ENCODE measurements at places on chromosomes 6 and 20. TPM values are rescaled to one million over a fixed set of nuclear protein-coding genes. Genes with fewer than 3 reads are reported as not detected.

The C6orf163 gene
- 0.65 TPM for polyA plus RNA-seq

The EYA2 gene
- not detected for polyA plus RNA-seq

The BMP6 gene
- polyA plus RNA-seq, result 0.23 TPM

The RAET1E gene
- not detected for polyA plus RNA-seq

The PPP1R14C gene
- polyA plus RNA-seq, result not detected

The TXLNB gene
- polyA plus RNA-seq, result 1.0 TPM

The HLA-DQB1 gene
- 1,491 TPM for polyA plus RNA-seq

The NT5E gene
- polyA plus RNA-seq, result 211 TPM

The TNFRSF21 gene
- 0.21 TPM for polyA plus RNA-seq

The HTR1E gene
- not detected for polyA plus RNA-seq

The FOXC1 gene
- not detected for polyA plus RNA-seq

The MEI4 gene
- not detected for polyA plus RNA-seq

The HSPA1L gene
- 0.90 TPM for polyA plus RNA-seq

The RING1 gene
- 12.1 TPM for polyA plus RNA-seq

The GLP1R gene
- polyA plus RNA-seq, result not detected

The SCUBE3 gene
- 0.10 TPM for polyA plus RNA-seq

The GSTA5 gene
- not detected for polyA plus RNA-seq

The SLC16A10 gene
- polyA plus RNA-seq, result 2.1 TPM

The LY6G6D gene
- polyA plus RNA-seq, result not detected

The TTK gene
- not detected for polyA plus RNA-seq

The RSPH9 gene
- not detected for polyA plus RNA-seq

Data from naive B cell (primary cell).